Choroid plexus epithelial cell (primary cell): ENCODE measurements at places on chromosomes 7 and 10.

DNA sequence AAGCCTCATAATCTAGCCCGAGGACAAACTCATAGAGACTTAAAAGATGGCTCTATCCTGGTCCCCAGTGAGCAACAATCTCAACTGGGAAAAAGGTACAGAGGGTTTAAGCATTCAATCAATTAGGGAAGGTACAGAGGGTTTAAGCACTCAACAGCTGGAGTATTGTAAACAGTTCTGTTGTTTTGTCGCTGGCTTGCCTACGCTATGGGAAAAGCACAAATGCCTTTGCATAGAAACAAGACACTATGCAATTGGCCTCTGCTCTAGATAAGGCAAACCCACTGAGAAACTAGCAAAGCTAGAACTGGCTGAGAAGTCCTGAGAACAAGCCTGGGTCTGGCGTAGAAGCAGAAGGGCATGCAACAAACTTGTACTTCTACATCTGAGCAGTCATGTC, 69.3 kb downstream of the GFRA1 start:
- DNase-seq: no peak

DNA sequence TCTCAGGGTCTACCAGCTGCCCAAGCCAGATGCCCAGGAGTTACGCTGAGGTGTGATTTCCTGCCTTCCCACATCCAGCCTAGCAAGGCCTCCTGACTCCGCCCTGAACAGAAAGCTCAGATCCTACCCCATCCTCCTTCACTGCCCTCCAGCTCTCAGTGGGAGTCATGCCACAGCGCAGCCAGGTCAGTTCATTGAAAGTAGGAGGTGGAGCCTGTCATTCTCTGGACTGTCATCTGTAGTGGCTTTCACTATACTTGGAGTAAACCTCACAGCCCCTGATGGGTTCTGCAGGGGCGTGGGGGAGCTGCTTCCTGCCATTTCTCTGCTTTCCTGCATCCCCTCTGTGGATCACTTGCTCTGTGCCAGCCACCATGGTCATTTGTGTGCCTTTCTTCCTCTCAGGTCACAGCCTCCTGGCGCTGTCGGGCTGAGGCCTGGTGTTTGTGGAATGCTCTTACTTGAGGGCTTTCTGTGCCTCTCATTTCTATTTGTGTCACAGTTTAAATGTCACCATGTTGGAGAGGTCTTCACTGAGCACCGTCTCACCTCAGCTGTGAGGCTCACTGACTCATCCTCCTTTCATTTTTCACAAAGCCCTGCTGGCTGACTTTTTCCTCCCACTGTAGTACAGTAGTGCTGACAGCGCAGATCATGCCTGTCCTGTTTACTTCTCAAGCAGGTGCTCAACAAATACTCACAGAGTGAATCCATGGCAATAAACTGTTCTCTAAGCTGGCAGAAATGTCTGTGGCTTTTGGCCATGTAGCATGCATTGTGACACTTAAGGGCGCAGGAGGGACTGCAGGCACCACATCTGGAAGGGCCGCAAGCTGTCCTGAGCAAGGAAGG, 61.0 kb upstream of the TMEM248 start:
- peak; percentile 36 for DNase-seq

GRCh38 chr10:86753051-86753450, 3.4 kb upstream of the BMPR1A start:
- no peak for DNase-seq

GRCh38 chr7:36659172-36659516, 65.2 kb downstream of the AOAH start:
- DNase-seq: peak; percentile 82

GRCh38 chr7:92621026-92621540, 30.9 kb upstream of the FAM133B start:
- DNase-seq: peak; percentile 98

DNA sequence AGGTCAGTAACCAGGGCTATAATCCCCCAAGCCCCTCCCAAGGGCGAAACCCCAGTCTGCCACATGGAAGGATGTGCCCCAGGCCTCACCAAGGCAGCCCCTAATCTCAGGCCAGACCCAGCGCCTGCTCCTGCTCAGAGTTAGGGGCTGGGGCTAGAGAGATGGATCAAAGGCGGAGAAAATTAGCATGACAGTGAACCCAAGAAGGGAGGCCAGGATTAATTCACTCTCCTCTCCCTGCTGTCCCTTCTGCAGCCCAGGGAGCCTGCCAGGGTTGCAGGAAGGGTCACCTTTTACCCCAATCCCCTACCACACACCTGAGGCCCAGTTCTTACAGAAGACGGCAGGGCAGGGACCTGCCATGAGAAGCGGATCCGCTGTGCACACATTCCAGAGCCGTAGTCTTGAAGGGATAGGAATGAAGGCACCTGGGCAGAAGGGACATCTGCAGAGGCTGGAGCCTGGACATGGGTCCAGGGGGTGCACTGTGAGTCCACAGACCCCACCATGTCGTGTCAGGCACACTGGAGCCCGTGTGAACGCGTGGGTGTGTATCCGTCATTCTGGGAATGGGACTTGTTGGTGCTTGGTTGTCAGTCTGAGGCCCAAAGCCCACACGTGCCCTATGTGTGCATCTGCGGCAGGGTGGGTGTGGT, 11.9 kb upstream of the ZMIZ1 start:
- DNase-seq: no peak

GRCh38 chr10:78524941-78525340, 491.3 kb downstream of the RPS24 start:
- no peak for DNase-seq

DNA sequence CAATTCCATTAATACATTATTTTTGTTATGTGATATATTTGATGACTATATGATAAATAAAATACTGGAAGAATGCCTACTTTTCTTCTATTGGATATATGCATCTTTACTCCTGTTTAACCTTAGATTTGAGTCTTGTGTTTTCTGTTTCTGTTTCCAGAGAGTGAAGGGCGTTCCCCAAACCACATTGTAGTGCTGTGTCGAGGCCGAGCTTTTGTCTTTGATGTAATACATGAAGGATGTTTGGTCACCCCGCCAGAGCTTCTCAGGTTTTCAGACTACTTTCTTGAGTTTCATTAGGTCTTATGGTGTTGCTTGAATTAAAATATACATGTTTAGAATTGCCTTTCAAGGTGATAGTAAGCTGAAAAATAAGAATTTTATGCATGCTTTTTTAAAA, 23.8 kb downstream of the CROT start:
- no peak for DNase-seq

DNA sequence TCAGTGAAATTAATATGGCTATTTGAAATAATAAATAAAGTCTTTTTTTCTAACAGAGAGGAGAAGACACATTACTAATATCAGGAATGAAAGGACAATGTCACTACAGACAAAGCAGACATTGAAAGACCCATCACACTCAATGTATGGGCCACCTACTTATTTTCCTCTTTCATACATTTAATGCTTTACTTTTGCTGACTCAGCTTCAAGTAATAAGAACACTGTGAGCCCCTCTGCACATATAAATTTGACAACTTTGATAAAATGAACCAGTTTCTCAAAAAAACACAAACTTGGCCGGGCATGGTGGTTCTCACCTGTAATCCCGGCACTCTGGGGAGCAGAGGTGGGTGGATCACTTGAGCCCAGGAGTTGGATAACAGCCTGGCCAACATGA, 664.2 kb upstream of the COBL start:
- no peak for DNase-seq

DNA sequence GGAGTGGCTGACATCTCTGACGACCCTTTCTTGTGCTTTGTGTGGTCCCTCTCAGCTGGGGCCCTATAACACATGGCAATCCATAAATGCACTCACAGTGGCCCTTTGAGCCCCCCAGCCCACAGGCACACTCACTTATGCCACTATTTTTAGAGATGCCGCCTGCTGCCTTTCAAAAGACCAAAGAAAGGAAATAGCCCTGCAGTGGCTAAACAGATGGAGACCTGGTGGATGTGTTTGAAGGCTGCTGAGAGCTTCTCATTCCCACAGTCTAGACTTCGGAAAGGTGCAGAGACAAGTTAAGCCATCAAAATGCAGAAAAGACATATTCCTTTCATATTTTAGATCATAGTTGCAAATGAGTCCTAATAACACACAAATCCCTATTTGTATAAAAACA, 42.0 kb upstream of the PDZD8 start:
- no peak for DNase-seq

DNA sequence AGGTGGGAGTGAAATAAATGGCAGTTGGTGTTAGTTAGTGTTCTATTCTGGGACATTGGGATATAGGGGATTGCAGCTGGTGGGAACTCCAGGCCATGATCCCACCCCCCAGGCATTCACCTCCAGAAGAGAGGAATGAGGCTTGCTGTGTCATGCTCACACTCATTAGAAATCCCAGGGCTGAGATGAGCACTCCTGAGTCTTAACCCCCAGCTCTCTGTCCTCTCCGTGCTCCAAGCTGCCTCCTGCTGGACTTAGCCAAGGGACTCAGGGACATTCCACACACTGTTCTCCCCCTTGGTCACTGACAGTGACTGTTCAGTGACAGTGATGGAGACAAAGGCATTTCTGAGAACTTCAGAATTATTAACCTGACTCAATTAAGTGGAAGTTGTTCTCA, 21.5 kb downstream of the CYP26A1 start:
- no peak for DNase-seq

DNA sequence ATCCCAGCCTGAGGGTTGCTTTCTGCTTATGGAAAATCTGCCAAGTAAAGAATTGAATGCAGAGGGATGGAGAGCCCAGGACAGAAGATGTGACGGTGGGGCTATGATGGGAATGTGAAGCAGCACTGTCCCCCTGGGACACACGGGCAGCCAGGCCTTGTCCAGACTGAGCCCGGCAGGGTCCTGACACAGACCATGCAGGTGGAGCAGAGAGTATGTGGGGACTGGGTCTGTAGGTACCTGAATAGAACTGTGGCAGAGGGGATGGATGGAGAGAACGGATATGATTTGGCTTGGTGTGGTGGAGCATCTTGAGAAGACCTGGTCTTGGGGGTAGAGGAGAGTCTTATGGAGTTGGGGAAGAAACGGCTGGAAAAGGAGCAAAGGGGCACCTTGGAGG, 732 bp upstream of the LRRC18 start:
- no peak for DNase-seq

GRCh38 chr7:43535810-43536585, 46.9 kb upstream of the STK17A start:
- DNase-seq: peak; percentile 98

DNA sequence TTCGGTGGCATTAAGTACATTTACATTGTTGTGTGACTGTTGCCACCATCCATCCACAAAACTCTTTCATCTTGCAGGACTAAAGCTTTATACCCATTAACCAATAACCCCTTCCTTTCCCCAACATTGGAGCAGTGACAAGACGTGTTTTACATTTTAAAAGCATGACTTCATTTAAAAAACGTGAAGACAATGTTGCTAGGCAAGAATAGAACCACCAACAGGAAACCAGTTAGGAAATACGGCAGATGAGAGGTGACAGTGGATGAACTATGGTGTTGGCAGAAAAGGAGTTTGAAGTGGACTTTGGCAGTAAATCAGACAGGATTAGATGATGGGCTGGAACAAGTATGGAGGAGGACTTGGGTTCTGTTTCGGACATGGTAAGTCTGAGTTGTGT, 17.0 kb downstream of the TMEM236 start:
- peak; percentile 61 for DNase-seq

DNA sequence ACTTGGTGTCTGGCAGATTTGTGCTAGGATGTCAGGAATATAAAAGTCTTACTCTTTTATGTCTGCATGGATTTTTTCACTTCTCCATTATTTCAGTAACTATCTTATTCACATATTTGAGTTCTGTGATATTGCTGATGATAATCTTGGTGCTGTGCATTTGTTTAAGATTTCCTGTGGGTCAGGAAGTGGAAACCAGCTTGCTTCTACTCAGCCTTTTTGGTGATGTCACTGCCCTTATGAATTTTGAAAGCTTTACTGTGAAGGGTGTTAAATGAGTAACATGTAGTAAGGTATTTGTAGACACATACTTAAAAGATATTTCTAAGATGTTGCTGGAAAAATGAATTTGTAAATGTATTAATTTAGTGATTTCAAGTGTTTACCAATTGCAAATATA, 69.5 kb upstream of the VOPP1 start:
- peak; percentile 2 for DNase-seq

GRCh38 chr7:26061678-26062603, 90.1 kb upstream of the NFE2L3 start:
- DNase-seq: peak; percentile 56

DNA sequence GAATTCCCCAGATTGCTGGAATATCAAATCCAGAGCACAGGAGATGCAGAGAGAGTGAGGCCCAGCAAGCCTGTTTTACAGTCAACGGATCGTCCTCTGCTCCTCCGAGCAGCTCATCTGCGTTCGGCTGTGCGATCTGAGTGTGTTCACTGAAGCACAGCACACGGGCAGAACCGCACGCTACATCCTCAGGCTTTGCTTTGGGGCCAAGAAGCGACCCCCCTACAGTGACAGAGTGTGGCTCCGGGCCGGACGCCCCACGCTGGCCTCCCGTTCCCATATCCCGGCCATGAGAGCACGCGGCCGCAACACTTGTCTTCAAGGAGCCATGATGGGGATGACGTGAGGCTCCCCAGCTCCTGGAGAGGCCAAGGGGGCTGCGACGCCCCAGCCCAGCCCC, 431.4 kb downstream of the DNAJB6 start:
- DNase-seq: no peak

DNA sequence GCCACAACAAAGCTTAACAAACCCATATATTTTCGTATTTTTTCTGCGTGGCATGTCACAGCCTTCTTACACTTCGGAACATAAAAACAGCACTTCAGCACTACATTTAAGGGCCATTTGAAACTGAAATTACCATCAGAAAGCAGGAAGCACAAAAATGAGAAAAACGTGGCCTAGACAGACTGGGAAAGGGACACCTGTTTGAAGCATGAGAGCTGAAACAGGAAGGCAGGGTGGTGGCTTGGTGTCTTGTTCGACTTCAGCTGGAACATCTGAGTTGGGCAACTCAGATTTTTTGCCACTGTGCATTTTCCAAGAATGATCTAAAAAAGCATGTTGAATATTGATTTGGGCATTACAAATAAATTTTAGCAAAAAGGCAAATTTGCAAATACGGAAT, 243.2 kb downstream of the ELMO1 start:
- DNase-seq: no peak

- DNase-seq: no peak
Measured at GRCh38 chr10:1611936-1612550, 125.3 kb downstream of the ADARB2 start.

DNA sequence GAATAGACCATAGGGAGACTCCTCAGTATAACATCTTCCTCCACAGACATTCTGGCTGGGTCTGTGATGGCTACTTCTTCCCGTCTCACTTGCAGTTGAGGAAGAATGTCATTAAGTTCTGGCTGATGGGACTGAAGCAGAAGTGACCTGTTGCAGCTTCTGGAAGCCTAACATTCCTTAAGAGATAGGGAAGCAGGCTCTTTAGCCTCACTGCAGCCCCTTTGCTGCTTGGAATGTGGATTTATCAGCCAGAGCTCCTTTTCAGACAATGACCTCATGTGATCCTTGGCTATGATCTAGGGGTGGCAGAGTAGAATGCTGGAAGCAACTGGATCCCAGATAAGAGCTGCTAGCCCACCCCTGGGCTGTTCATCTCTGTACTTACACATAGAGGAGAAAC, 142.5 kb downstream of the RNF216 start:
- DNase-seq: no peak

DNA sequence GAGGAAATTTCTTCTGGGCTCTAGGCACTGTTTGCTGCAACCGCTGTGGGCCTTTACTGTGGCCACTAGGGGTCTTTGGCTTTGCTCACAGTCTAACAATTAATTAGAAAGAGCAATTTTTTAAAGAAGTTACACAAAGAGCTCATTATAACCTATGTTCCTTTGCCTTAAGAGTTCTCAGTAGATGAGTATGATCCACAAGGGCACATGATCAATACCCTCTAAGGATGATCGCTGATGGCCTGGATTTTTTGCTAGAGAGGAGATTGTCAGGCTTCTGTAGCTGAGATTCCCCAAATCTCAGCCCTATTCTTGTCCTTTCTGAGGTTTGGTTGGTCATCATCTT, 80.8 kb upstream of the RHOBTB1 start:
- DNase-seq: peak; percentile 48
